ENCODE measurements at places on chromosomes 6 and 20.

DNA sequence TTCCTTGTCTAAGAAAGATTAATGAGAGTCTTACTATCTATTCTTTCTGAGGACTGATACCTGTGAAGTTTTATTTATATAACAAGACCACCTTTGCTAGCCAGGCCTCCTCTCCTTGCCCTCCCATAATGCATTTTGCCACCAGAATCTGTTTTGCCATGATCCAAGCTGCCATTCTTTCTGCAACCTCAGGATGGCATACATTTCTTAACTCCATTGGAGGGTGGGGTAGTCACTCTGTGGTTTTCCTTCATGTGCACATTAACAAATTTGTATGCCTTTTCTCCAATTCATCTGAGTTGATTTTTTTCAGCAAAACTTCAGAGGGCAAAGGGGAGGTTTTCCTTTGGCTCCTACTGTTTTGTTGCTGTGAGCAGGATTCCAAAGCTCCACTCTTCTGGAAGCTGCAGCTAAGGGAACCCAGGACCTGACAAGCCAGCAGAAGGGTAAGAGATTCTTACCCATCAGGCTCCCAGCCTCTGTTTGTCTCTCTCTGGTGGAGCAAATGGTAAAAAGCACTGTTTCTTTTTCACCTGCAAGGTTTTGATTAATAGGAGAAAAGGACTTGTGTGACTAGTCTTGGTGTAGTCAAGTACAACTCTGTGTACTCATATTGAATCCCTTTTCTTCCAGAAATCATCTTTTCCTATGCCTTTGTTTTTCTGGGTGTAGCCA lies 26.2 kb upstream of the ENPP4 start:
- DNase-seq: peak; percentile 28

GRCh38 chr6:7234547-7234946 lies 78.5 kb downstream of the SSR1 start:
- no peak for DNase-seq

DNA sequence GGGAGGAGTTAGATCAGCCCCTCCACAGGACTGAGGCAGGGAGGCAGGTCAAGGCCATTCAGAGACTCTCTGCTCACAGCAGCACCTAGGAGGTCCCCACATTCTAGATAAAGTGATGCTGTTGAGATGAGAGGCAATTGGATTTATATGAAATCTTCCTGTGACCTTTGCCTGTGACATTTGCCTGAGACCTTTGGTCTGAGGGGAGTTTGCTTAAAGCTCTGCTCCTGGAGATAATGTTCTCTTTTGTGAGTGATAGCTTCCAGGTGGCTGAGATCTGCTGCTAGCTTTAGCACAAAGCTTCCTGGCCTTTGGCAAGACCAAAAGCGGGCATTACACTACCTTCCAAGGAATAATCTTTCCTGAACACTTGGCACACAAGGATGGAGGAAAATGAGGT lies 43.3 kb downstream of the TMEM244 start:
- DNase-seq: no peak

- no peak for DNase-seq
Observed at GRCh38 chr6:78935553-78935952, 68.2 kb downstream of the IRAK1BP1 start.

GRCh38 chr20:47206962-47207641 lies 149.4 kb downstream of the ZMYND8 start:
- DNase-seq: no peak

- peak; percentile 18 for DNase-seq
Observed at GRCh38 chr20:45052698-45053429, 48.1 kb downstream of the KCNS1 start.

- DNase-seq: no peak
Observed at GRCh38 chr6:157571950-157572349, 191.0 kb downstream of the ZDHHC14 start.

GRCh38 chr6:13892017-13892645 lies 32.6 kb upstream of the RNF182 start:
- DNase-seq: no peak

DNA sequence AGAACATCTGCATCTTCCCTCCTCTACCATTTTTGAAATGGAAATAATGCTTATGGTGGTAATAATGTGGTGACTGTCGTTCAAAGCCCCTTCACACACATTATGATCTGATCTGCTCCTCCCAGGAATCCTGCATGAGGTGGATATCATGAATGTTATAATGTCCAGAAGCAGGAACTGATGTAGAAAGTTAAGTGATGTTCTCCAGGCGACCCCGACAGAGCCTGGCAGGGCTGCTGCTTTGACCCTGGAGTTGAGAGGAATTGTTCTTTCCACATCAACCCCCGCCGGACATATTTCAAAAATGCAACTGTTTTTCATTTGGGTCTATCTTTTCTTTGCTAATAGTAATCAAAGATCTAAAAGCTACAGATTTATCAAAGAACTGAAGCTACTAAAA lies 131.6 kb downstream of the GMPR start:
- no peak for DNase-seq

DNA sequence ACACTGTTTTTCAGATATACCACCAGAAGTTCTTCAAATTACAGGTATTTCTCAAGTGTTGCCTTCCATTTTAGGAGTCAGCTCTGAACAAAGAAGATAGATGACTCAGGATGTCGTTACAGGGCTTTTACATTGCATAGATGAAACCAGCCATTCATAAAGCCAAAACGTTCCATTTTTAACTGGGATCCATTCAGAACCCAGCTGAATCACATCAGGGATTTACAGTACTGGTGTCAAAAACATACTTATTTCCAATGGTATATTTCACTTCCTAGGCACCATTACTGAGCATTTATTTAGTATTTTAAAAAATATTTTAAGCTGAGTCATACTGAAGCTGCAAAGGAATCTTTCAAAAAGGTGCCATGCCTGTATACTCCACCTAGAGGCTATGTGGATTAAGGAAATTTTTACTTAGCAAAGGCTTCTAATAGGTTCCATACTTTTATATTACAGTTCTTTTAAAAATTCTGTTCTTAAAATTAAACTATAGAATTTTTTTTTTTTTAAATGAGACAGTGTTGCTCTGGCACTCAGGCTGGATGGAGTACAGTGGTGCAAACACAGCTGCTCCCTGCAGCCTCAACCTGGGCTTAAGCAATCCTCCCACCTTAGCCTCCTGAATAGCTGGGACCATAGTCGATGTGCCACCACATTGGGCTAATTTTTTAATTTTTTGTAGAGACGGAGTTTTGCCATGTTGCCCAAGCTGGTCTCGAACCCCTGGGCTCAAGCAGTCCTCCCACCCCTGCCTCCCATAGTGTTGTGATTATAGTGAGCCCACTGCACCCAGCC lies 2.6 kb downstream of the ASF1A start:
- no peak for DNase-seq

DNA sequence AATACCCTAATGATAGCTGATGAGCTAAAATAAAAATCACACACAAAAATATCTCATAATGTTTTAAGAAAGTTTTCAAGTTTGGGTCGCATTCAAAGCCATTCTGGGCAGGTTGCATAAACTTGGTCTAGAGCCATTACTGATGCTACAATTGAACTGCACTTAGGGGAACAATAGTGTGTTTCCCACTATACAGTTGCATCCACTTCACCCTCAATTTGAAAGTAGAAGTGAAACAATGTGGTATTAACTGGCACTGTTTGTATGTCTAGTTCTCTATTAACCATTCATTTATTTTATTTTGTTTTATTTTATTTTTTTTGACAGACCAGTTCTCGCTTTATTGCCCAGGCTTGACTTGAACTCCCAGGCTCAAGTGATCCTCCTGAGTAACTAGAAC lies 23.0 kb upstream of the STK38 start:
- DNase-seq: no peak

- DNase-seq: no peak
Observed at GRCh38 chr6:84074988-84075781, 41.6 kb downstream of the MRAP2 start.

DNA sequence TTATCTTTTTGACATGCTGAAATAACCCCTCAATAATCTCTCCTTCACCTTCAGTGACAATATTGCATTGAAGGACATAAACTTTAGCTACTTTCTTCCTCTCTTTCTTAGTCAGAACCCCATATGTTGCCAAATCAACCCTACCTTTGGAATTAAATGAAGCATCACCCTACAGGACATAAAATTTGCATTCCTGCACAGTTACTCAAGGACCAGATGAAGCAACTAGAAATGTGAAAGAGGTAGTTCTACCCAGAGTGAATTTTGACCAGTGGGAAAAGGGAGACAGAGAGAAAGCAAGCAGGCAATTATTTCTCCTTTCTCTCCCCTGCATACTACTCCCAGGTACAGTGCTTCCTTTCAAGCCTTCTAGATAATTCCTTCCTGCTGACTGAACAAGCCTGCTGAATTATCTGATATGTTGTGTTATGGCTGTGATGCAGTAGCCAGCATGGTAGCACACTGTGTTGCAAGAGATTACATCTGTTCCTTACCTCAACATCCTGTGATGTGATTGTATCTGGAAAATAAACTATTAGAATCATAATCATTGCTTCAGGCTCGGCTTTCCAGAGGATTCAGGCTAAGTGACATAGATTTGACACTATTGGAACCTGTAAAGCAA lies 16.6 kb downstream of the TENT5A start:
- no peak for DNase-seq

Measured in CD8-positive, alpha-beta T cell (primary cell).